ENCODE measurements at places on chromosomes 11 and 22.

- DNase-seq, result no peak
Observed at GRCh38 chr11:75194147-75194546, 43.2 kb downstream of the SLCO2B1 start.

DNA sequence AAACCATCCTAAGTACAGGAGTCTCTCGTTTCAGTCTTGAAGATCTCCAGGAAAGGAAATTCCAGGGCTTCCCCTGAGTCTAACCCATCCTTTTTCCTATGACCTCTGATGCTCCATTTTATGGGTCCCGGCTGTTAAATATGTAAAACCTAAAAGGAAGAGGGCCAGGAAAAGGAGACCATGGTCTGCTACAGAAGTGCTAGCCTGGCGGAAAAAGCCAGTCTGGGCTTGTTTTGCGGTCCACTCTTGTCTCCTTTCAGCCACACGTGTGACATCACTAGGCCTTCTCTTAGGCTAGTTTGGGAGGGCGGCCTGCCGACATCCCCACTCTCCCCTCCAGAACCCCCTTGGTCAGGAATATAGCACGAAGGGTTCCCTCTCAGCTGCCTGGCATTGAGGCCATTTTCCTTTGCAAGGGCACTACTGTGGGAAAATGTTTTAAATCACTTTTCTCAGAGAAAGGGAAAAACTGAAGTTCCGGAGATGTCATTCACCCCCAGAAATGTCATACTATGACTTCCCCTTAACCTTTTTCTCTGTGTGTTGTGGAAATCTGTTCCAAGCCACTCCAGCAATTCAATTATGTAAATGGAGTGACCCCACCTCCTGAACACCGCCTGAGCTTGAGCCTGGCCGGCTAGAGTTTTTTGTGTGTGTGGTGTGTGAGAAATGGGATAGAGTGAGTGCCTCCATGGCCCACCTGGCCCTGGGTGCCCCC, 86.9 kb downstream of the UBASH3B start:
- DNase-seq, result no peak

DNA sequence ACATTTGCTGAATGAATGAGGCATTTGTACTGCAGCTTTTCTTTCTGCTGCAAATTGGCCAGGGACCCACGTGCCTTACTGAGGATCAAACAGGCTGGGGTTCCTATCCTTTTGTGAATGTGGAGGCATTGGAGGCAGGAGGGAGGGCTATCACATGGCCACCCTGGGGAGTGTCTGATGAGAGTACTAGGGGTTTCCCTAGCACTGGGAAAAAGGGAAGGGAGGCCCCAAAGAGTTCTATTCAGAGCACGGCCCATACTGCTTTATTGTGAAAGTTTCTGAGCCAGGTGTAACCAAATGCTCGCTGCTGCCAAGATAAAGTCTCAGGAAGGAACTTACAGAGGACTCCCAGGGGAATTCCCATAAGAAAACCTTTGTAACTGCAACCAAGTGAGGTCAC, 78.4 kb upstream of the ANO1 start:
- DNase-seq, result no peak

- DNase-seq, result no peak
Observed at GRCh38 chr22:20644071-20644642, 129.8 kb upstream of the SERPIND1 start.

DNA sequence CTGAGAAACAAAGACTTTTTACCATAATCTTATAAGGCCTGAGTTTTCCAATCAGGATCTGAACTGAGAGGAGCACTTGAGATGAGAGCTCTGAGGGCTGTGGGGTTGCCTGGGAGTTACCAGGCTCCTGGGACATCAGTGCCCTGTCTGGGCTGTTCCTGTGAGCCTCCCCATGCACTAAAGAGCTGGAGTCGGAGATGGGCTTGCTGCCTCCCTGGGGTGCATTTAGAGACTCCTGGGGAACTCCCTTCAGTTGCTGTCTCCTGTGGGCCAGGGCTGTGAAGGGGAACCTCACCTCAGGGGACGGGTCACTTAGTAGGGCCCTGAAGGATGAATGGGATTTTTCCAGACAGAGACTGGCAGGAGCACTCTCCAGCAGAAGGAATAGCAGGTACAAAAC, 33.3 kb downstream of the KCNC1 start:
- DNase-seq, result no peak

DNA sequence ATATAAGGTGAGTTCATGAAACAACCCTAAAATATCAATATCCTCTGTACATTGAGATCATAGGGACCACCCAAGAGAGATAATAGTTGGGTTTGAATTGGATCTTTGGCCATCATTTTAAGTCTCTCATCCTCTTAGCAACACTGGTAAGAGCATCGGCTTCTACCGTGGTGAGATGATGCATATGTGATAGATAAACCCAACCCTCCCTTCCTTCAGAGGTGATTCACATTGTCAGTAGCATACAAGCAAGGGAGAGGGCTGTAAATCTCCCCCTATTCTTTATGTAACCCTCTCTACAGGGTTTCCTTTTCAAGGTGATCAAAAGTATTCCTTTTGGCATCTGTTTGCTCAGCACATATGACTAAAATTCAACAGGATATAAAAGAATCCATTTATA, 102.4 kb upstream of the MTMR2 start:
- no peak for DNase-seq

DNA sequence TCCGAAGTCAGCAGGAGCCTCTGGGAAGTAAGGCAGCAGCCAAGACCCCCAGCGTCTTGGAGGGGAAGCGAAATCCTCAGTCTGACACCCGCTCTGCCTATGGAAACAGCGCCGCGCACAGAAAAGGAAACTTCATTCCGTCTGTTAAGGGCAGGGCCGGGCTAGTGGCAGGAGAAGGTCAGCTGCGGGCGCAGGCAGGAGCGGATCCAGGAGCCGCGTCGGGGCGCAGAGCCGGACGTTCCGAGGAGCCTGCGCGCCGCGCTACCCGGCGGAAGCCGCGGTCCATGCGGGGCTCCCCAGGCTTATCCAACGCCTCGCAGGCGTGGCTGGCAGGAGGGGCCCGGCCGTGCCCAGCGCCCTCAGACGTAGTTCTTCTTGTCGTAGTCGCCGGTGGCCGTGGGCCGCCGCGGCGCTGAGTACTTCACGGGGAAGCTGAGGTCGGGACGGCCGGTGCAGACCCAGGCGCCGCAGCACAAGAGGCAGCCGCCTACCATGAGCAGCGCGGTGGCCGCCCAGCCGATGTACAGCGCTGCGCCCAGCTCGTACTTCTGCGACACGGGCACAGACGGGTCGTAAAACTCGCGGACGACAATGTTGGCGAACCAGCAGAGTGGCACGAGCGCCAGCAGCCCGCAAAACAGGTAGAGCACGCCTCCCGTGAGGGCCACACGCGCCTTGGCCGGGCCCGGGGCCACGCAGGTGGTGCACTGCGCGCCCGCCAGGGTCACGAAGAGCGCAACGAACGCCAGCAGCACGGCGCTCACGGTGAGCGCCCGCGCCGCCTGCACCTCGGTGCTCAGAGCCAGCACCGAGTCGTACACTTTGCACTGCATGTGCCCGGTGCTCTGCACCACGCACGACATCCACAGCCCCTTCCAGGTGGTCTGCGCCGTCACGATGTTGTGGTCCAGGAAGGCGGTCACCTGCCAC, 705 bp downstream of the CLDN5 start:
- DNase-seq, result no peak

GRCh38 chr11:18235394-18236334, 938 bp downstream of the SAA4 start:
- no peak for DNase-seq

- DNase-seq, result no peak
Observed at GRCh38 chr11:12174128-12174476, 63.7 kb downstream of the MICAL2 start.

DNA sequence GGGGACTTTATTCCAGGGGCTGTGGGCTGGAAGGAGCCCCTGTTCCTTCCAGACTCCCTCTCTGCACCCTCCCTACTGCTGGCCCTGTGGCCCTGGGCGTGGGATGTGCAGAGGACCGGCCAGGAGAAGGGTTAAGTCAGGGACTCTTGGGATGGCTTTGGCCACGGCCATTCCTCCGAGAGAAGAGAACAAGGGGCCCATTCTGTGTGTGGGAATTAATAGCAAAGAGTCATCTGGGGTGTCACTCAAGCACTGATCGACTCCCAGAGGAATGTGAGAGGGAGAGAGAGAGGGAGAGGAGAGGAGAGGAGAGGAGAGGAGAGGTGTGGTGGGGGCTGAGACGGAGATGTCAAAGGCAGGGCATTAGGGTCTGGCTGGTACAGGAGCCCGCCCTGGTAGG, 14.2 kb upstream of the SOX10 start:
- no peak for DNase-seq

DNA sequence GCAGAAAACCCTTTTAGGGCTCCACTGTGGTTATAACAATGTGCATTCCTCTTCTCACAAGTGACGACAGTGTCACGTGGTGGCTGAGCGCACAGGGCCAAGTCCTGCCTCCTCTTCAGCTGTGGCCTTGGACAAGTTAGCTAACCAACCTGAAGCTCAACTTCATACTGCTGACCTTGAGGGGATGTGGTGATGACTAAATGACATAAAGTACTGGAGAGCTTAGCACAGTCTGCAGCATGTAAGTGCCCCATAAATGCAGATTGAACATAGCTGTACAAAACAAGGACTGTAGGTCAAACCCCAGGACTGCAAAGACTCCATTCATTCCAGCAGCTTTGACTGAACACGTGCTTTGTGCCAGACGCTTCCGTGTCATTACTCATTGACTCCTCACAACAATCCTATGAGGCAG, 20.1 kb upstream of the MRGPRX2 start:
- no peak for DNase-seq

- DNase-seq, result no peak
Observed at GRCh38 chr11:34941688-34942087, 25.3 kb downstream of the PDHX start.

GRCh38 chr11:34267417-34267816, 90.4 kb downstream of the ABTB2 start:
- no peak for DNase-seq

GRCh38 chr11:94740083-94741021, 27.8 kb upstream of the AMOTL1 start:
- no peak for DNase-seq

DNA sequence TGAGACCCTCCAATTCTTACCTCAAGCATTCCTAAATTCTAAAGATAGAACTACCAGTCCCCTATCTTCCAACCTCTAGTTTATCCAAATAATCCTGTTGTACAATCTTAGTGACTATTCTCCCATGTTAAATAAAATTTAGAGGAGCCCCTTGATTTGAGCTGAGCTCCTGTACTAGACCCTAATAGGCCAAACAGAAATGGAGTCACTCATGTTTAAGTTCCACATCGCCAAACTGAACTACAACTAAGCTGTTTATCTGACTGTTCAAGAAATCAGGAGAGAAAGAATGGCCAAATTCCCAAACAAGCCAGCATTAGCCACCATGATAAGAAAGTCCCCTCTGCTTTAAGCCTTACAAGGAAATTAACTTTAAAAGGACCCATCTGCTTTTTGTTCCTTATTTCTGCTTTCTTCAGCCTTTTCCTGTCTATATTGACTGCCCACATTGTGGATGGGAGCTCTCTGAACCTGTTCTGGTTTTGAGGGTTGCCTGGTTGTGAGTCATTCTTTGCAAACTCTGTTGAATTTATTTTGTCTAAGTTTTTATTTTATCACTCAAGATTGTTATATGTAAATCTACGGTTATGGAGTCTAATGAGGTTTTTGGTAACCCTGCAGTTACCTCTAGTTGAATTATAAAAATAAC, 90.4 kb downstream of the TTC28 start:
- no peak for DNase-seq

DNA sequence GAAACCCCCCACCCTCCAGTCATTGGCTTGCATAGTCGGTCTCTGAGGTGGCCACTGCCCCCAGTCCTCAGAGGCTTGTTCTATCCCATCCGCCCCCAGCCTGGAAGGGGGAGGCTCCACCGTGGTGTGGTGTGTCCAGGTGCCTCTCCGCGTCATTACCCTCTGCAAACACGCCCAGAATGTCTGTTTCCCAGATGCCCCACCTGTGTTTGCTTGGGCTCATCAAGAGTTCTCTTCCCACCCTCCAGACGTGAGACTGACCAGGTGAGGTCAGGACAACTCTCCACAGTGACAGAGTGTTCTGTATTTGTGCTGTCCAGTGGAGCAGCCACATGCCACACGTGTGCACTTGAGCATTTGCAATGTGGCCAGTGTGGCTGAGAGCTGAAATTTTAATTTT, 24.9 kb downstream of the LRRC10B start:
- DNase-seq, result no peak

DNA sequence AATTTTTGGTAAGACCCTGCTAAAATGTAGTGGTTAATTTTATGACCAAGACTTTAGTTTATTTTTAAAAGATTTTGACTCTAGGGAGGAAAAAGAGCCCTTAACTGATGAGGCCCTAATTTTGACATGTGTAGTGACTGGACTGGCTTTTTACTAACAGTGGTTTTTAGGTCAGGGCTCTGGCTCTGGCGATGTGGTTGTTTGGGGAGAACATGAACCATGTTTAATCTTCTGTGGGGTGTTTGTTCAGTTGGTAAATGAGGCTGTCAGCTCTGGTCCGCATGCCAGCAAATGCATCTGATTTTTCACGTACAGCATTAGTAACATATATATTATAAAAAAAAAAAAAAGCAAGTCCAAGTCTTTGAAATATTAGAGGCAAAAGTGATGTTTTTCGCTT, 104.3 kb downstream of the EXT2 start:
- DNase-seq, result no peak

DNA sequence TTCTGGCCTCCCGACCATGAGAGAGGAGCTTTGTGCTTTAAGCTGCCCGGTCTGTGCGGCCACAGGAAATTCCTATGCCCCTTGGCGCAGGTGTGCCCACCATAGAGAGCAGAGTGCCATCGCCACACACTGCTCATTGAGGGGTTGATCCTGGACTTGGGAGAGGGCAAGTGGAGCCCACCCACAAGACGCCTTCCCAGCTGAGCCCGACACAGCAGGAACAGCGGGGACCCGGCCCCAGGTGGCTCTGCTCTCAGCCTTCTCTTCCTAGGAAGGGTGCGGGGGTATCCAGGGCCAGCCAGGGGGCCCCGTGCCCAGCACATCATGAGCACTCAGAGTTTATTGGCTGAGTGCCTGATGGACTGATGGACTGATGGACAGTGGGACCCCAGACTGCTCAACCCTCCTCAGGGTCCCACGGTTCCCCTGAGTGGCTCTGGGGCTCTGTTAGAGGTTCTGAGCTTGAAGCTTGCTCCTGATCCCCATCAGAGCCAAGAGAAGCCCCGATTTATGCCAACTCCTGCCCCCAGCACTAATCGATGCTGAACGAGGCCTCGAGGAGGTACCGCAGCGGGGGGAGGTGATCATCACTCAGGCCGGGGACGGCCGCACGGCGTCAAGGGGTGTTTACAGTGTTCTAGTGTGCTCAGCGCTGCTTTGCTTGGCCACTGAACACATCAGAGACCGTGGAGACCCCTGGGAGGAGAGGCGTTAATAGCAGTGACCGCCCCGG, 13.5 kb upstream of the MRGPRD start:
- no peak for DNase-seq
